ENCODE measurements at places on chromosomes 6 and 20. TPM values are rescaled to one million over a fixed set of nuclear protein-coding genes. Genes with fewer than 3 reads are reported as not detected.
A peak's percentile ranks its signal among the peaks of the same experiment; 100 is the strongest.

Gene SRSF12
- 0.60 TPM for polyA plus RNA-seq

Gene DEFB116
- not detected for polyA plus RNA-seq

Gene MAP1LC3A
- 83.1 TPM for polyA plus RNA-seq

Gene BANF2
- polyA plus RNA-seq, result not detected

Gene STX11
- polyA plus RNA-seq, result 1.9 TPM

Gene FAM217B
- polyA plus RNA-seq, result 9.5 TPM

Gene ZNF318
- 4.6 TPM for polyA plus RNA-seq

Gene TBX18
- polyA plus RNA-seq, result 5.1 TPM

Gene ULBP2
- polyA plus RNA-seq, result 30.1 TPM

Gene PTCRA
- not detected for polyA plus RNA-seq

Gene GJA10
- not detected for polyA plus RNA-seq

Gene GMPR
- 1.5 TPM for polyA plus RNA-seq

DNA sequence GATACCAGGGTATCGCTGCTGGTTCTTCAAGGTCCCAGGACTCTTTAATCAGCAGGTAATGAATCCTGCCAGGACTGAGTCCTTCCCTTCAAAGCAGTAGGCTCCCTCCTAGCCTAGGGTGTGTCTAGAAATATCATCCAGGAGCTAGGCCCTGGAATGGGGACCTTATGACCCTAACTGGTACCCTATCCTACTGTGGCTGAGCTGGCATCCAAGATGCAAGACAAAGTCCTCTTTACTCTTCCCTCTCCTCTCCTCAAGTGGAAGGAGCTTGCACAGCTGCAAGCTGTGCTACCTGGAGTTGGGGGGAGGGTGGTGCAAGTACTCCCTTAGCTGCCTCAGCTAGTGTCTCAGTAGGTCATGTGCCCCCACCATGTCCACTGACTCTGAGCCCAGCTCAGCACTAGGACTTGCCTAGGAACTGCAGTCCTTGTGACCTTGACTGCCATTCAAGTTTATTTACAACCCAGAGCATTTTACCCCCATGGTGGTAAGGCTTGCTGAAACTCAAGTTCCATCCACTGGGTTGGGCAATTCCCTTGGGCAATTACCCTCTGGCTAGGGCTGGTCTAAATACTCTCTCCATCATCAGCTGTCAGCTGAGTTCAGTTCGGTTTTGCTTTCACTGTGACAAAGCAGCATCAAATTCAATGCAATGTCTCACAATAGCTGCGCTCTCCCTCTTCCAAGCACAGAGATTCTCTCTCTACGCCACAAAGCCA is 48.4 kb upstream of the TOP1 start:
- DNase-seq, result no peak
- H3K27me3 ChIP-seq, result no peaks in the 10 kb centered on the region
- no peaks in the 10 kb centered on the region for H3K36me3 ChIP-seq
- no peaks in the 10 kb centered on the region for H3K4me1 ChIP-seq
- no peak overlapping the region for H3K4me3 ChIP-seq

DNA sequence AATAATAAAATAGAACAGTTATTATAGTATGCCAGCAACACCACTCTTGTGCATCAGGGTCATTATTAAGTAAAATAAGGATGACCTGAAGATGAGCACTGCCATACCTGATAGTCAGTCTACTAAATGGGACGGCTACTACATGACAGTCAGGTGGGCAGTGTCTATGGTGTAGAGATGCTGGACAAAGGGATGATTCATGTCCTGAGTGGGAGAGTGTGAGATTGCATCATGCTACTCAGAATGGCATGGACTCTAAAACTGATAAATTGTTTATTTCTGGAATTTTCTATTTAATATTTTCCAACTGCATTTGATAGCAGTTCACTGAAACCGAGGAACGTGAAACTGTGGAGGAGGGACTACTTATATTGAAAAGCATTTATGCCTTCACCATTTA is 38.8 kb downstream of the SNX9 start:
- DNase-seq, result peak; percentile 72
- no peaks in the 10 kb centered on the region for H3K27me3 ChIP-seq
- no peaks in the 10 kb centered on the region for H3K36me3 ChIP-seq
- H3K4me1 ChIP-seq, result peaks cover 45% of the 10 kb centered on the region
- peak overlapping the region; percentile 24 for H3K27ac ChIP-seq

- no peaks in the 10 kb centered on the region for H3K27me3 ChIP-seq
- no peak overlapping the region for H3K4me3 ChIP-seq
- DNase-seq, result peak; percentile 42
- H3K36me3 ChIP-seq, result no peaks in the 10 kb centered on the region
- peaks cover 10% of the 10 kb centered on the region for H3K4me1 ChIP-seq
Measured at GRCh38 chr6:75023634-75024033, 182.2 kb downstream of the COL12A1 start.

- H3K4me1 ChIP-seq, result no peaks in the 10 kb centered on the region
- H3K36me3 ChIP-seq, result no peaks in the 10 kb centered on the region
- no peak overlapping the region for H3K4me3 ChIP-seq
- DNase-seq, result no peak
- H3K27me3 ChIP-seq, result no peaks in the 10 kb centered on the region
- H3K27ac ChIP-seq, result no peak overlapping the region
Measured at GRCh38 chr20:44656448-44656847, 4.9 kb upstream of the ADA start.

DNA sequence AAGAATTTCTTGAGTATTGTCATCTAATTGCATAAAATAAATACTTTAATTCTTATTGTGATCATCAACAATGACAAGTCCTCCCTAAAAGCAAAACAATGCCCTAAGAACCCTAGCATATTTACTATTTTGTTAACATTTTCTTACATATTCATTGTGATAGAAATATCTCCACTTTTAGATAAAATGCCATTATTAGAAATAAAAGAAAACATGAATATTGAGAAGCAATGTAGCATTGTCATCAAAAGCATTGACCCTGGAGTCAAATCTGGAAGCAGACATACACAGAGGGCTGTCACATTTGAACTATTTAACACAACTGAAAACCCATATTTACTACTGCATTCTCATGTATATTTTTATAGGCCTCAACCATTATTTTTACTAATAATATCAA is 257.7 kb downstream of the SYNE1 start:
- peaks cover 26% of the 10 kb centered on the region for H3K4me1 ChIP-seq
- DNase-seq, result peak; percentile 15
- H3K27ac ChIP-seq, result peak overlapping the region; percentile 100

DNA sequence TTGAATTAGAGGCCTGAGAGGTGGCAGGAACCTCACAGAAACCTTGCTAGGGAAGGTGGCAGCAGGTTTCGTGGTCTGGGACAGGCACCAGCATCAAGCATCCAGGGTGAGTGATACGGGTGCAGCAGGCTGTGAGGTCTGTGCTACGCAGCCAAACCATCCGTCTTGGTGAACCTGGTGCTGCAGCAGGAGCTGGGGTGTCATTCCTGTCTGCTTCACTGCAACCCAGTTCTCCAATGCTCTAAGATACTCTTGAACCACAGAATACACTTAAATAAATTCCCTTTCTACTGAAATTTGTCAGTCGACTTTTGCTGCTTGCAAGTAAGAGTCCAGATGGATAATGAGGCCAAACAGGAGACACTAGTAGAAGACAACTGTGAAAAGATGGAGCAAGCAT is 9.7 kb upstream of the CBLN4 start:
- no peaks in the 10 kb centered on the region for H3K4me1 ChIP-seq
- H3K36me3 ChIP-seq, result no peaks in the 10 kb centered on the region
- DNase-seq, result no peak
- no peak overlapping the region for H3K4me3 ChIP-seq
- H3K27ac ChIP-seq, result no peak overlapping the region

- H3K4me3 ChIP-seq, result no peak overlapping the region
- no peaks in the 10 kb centered on the region for H3K27me3 ChIP-seq
- H3K36me3 ChIP-seq, result no peaks in the 10 kb centered on the region
- no peak overlapping the region for H3K27ac ChIP-seq
- peaks cover 7% of the 10 kb centered on the region for H3K4me1 ChIP-seq
Measured at GRCh38 chr6:36700831-36701230, 3.2 kb downstream of the RAB44 start.

DNA sequence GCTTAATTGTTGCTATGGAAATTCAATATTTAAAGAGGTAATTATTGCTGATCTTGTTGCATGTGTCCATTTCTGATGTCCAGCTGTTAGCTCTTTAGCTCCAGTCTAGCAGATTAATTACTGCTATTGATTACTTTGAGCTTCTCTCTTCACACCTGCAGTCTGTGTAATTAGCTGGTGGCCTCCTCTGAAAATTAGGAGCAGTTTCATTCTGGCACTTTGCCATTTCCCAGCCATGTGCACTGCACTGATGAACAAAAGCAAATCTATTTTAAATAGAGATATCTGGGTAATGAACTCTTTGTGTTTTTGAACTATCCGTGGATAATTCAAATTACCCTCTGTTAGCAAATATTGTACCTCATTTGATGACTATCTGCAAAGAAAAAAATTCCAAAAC is 275.9 kb downstream of the RNF144B start:
- no peaks in the 10 kb centered on the region for H3K36me3 ChIP-seq
- H3K27me3 ChIP-seq, result no peaks in the 10 kb centered on the region
- H3K4me3 ChIP-seq, result no peak overlapping the region

GRCh38 chr6:85273046-85273445 is 176.8 kb upstream of the NT5E start:
- DNase-seq, result no peak
- no peaks in the 10 kb centered on the region for H3K4me1 ChIP-seq
- no peaks in the 10 kb centered on the region for H3K36me3 ChIP-seq

DNA sequence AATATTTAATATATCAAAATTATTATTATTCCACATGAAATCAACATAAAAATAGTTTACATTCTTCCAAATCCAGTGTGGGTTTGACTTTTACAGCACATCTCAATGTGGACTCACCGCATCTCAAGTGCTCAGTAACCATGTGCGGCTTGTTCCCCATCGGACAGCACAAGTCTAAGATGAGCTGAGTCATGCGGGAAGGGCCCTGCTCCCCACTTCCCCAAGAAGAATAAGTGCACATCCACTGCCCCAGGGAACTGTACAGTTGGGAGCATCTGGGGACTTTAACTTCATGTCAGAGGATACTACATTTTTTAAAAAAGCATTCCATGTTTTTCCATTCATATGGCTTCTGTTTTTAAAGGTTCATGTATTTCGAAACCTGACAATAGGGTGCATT is 325.6 kb downstream of the BTBD3 start:
- DNase-seq, result no peak
- no peaks in the 10 kb centered on the region for H3K27me3 ChIP-seq
- H3K27ac ChIP-seq, result no peak overlapping the region
- H3K4me3 ChIP-seq, result no peak overlapping the region

- no peak for DNase-seq
- H3K27ac ChIP-seq, result no peak overlapping the region
- no peak overlapping the region for H3K4me3 ChIP-seq
- peaks cover 25% of the 10 kb centered on the region for H3K27me3 ChIP-seq
- no peaks in the 10 kb centered on the region for H3K36me3 ChIP-seq
Measured at GRCh38 chr20:58718729-58719128, 26.1 kb downstream of the NPEPL1 start.

- no peak for DNase-seq
- no peak overlapping the region for H3K4me3 ChIP-seq
- H3K4me1 ChIP-seq, result no peaks in the 10 kb centered on the region
- no peak overlapping the region for H3K27ac ChIP-seq
Measured at GRCh38 chr6:68139130-68139529, 496.0 kb upstream of the ADGRB3 start.

DNA sequence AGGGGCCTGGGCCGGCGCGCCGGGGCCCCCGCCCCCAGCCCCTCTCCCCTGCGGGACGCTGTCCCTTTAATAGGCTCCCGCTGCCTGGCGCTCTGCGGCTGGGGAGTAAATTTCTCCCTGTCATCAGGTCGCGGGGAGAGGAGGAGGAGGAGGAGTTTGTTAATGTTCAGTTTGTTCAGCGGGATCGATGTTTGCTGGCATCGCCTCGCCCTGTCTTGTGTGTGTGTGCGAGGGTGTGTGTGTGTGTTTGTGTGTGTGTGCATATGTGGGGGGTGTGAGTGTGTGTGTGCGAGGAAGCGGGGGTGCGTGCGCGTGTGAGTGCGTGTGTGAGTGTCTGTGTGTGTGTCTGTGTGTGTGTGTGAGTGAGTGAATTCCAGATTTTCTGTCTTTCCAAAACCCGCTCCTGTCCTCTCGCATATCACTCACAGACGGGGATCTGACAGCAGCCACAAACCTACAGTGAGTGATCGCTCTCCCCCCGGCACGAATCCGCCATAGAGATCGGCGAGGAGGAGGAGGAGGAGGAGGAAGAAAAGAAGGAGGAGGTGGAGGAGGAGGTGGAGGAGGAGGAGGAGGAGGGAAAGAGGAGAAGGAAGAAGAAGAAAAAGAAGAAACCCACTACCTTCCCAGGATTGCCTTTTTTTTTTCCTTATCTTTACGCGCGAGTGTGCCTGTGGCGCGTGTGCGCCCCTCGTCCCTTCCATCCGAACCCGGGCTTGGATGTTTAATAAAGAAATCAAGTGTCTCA is at the start of gene TSHZ2:
Gene TSHZ2, plus strand, starts transcription at position 169 of the 748 bp plus-strand sequence. CDS start 936 bp downstream, outside the sequence.
- H3K4me3 ChIP-seq, result peak within 1 kb of the TSS; percentile 100
- peak; percentile 83 for DNase-seq
- H3K36me3 ChIP-seq, result no peaks in the 10 kb centered on the region
- peaks cover 12% of the 10 kb centered on the region for H3K4me1 ChIP-seq
- H3K27me3 ChIP-seq, result no peaks in the 10 kb centered on the region

DNA sequence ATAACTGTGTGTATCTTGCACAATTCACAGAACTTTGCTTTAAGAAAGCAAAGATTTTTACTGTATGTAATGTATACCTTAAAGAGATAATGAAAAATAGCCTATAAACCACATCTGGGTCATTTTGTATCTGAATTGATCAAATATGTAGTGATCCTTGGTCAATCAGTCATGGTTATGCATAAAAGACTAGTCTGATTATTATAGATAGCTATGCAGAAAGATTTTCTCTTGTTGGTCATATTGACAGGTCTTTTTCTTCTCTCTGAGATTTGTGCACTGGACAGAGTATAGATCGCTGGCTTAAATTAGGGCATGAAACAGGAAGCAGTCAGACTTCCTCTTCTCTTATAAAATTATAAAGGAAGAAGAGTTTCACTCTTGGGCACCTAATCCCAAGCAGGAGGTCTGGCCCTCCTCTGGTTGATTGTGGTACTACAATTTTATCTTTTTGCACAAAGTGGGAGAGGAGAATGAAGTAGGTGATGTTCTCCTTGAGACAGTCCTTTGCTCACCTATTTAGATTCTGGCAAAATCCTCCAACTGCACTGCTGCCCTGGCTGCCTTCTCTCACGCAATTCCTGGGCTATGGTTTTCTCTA is 380.9 kb upstream of the RGS17 start:
- H3K27ac ChIP-seq, result no peak overlapping the region
- DNase-seq, result peak; percentile 46
- H3K4me3 ChIP-seq, result no peak overlapping the region
- H3K4me1 ChIP-seq, result no peaks in the 10 kb centered on the region

- H3K27ac ChIP-seq, result no peak overlapping the region
- no peaks in the 10 kb centered on the region for H3K27me3 ChIP-seq
- DNase-seq, result no peak
- H3K4me1 ChIP-seq, result no peaks in the 10 kb centered on the region
- no peaks in the 10 kb centered on the region for H3K36me3 ChIP-seq
- no peak overlapping the region for H3K4me3 ChIP-seq
Measured at GRCh38 chr6:6560909-6561308, 27.6 kb upstream of the LY86 start.
